ENCODE measurements at places on chromosomes 3 and 15.

DNA sequence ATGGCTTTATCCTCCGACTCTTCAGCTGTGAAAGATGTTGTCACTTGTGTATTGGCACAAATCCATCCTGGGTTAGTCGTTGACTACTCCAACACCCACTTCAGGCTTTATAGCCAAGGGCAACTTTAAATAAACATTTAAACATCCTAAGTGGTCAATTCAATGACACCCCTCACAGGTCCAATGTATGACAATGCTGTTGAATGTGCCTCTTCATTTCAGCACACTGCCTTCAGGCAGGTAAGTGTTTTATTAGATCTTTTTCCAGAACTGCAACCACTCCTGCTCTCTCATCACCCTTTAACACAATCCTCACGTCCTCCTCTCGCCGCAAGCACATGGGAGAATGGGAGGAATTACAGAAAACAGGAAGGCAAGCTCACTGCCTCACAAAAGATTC is 30.3 kb downstream of the IL12A start:
- DNase-seq: no peak

DNA sequence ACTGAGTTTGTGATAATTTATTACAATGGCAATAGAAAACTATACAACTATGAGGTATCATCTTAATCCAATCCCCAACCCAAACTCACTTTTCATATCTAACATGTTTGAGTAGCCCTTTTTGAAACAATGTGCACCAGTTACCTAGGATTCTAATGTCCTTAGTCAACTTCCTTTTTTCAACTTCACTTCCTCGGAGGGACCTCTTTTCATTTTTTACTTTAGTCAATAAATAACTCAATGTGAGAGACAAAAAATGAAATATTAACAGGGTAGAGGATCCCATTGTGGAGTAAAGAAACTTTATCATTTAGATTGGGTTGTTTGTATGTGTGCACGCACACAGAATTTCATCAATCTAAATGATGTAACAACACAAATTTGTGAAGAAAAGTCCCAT is 193.6 kb upstream of the LRRC3B start:
- DNase-seq: no peak

DNA sequence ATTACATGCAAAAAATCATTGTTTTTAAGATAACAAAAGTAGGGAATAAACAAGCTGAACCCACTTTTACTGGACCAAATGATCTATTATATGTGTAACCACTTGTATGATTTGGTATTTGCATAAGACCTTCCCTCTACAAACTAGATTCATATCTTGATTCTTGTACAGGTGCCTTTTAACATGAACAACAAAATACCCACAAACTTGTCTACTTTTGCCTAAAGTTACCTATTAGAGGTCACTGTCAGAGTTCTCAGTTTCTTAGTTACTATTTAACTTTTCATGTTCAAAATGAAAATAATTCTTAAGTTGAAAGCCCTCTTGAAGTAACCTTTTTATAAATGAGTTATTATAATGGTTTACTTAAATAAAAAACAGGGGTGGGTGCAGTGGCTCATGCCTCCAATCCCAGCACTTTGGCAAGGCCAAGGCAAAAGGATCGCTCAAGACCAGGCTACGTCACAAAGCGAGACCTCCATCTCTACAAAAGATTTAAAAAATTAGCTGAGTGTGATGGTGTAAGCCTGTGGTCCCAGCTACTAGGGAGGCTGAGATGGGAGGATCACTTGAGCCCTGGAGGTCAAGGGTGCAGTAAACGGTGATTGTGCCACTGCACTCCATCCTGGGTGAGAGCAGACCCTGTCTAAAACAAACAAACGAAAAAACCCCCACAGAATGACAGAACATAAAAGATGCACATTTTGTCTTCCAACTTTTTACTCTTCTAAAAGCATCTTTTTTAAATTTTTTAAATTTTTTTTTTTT is 16.0 kb downstream of the ACTR8 start:
- DNase-seq: no peak

GRCh38 chr3:30578986-30579579 is 27.3 kb upstream of the TGFBR2 start:
- no peak for DNase-seq

DNA sequence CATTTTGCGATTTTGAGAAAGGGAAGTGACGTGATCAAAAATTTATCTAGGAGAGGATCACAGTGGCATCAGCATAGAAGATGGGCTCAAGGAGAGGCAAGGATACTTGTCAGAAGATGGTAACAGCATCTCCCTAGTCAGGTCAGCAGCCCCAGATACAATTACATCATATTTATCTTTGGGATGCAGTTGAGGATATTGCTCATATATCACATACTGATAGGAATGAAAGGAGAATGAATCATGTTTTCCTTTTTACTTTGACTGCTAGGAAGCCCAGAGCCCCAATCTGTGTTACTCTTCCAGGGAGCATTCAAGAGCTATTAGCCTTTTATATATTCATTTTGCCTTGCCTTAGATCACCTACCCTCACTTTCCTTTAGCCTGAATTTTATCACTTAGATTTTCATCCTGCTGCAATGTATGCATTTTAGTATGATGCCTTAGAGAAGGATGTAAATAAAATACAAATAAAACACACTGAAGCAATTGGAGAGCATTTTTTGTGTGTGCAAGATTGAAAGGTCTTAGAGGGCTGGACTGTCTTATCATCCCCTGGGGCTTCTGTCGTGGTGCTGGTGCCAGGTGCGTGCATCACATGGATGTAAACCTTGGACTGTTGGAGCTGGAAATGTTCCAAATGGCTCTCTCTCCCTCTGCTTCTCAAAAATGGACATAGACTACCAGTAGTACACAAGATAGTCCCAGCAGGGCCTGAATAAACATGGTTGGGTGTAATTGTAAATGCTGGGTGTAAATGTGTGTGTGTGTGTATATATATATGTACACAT is 40.3 kb downstream of the CORO2B start:
- no peak for DNase-seq

- no peak for DNase-seq
These were observed 679 bp downstream of the IQGAP1 start for GRCh38 chr15:90388462-90389380.

- DNase-seq: no peak
These were observed 676.0 kb downstream of the EPHA3 start for GRCh38 chr3:89783341-89783927.

GRCh38 chr15:92417716-92418115 is 24.0 kb downstream of the ST8SIA2 start:
- no peak for DNase-seq

DNA sequence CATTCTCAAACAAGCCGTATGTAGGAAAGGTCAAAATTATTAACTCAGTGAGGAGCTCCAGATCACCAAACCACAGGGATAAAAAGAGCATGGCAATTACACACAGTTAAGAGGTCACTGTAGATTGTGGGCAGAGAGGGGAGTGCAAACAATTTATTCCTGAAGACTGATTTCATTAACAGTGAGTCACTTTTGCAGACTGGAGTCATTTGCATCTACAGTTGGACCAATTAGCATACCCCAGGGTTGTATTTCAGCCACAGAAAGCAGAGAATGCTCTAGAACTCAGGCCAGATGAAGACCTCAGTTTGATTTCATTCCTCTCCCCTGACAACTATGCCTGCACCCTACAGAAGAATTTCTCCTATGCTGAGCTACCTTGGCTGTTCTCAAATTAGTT is 40.1 kb downstream of the SETMAR start:
- no peak for DNase-seq

DNA sequence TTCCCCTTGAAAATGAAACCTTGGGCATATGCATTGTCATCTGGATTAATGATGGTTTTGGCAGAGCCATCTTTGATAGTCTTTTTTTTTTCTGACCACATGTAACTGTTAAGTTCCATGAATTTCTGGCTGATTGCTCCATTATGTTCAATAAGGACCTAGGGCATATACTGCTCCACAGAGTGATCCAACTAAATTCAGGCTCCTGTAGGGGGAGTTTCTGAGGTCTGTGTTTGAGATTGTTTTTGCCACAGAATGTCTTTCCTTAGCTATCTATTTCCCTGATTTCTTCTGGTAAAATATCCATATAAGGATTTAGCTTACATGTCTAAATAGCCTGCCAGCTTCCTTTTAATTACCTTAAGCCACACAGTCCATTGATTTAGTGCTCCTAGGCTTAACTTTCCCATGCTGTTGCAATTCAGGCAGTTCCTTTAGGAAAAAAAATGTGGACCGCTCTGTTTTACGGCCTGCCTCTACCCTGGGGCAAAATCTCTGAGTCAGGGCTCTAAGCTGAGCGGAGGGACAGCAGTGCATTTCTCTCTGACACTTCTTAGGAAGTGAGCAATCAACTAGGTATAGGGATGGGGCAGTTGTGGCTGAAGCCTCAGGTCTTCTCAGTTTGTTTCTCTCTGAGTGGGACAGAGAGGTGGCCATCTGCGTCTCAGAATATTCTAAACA is 796.2 kb downstream of the NR2F2 start:
- no peak for DNase-seq

GRCh38 chr3:5275529-5275928 is 88.0 kb downstream of the EDEM1 start:
- DNase-seq: no peak

DNA sequence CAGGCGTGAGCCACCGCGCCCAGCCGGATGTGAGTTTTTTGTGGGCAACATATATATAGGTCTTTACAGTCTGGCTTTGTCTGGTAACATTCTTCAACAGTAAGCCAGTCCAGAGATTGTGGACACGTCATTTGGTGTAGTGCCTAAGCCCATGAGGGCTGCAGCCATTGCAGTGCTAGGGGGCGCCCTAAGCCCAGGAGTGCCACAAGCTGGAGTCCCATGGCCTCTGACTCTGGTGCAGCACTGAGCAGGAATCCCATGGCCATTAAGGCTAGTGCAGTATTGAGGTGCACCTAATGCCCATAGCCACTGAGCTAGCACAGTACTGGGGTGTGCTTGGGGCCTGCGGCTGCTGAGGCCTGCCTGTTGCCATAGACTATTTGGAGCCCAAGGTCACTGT is 136.4 kb upstream of the NDN start:
- no peak for DNase-seq

GRCh38 chr3:137767538-137768360 is 3.6 kb downstream of the SOX14 start:
- DNase-seq: no peak

- no peak for DNase-seq
These were observed 139.7 kb downstream of the CADPS start for GRCh38 chr3:62735510-62735909.

DNA sequence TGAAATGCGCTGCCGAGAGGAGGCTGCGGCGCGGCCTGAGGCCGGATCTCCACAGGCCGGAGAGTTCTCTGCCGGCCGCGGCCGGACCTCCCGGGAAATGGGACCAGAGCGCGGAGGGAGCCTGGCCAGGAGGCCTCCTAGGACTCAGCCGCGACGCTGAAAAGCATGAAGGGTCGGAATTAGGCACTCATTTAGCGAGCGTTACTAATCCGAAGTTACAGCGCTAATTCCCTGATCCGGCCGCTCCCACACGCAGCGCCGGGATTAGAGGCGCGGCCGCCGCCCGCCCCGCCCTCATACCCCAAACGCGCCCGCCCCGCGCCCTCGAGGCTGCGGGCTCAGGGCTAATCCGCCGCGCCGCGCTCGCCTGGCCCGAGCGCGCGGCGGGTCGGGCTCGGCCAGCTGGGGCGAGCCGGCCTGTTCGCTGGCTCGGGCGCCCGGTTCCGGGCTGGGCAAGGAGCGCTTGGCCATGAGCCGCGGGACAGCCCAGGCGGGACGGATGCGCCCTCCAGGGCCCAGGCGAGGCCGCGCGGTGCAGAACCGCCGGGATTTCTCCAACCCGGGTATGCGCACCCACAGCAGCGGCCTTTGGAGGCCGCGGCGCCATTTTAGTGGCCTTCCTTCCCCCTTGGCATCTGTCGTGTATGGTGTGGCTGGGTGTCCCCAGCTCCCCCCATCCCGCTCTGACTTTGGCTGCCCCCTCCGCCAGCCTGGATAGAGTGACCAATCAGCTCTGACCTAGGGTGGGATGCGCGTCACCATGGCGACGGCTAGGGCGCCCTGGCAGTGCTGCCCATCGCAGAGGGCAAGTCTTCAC is 36.8 kb upstream of the POLG start:
- DNase-seq: no peak

GRCh38 chr15:39430389-39430788 is 150.5 kb upstream of the THBS1 start:
- no peak for DNase-seq

DNA sequence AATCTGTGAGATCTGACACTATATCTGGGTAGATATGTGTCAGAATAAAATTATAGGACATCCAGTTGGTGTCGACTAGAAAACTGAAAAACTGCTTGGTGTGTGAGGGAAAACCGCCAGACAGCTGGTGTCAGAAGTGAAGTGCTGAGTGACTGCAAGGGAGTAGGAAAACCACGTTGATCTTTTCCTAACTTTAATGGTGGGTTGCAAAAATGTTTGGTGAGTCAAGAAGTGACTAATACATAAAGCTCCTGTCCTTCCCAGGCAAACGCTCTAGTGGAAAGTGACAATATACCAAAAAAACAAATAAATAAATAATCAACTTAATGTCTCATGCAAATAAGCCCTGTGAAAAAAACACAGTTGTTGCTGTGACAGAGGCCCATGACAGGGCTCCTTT is 7.3 kb upstream of the CD96 start:
- DNase-seq: no peak

DNA sequence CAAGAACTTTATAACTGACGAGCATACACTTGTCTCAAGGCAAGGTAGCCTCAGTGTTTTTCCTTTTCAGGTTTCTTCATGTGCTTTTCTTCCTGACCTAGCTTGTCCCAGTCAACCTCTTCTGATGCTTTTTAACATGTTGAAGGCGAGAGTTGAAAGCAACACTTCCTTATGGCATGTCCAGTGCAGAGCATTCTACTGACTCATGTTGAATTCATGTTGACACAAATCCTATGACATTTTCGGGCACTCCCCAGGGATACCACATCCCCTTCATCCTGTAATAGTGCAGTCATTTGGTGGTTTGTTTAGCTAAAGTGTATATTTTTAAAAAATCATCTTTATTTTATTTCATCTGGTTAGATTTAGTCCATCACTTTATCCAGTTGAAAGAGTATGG is 75.9 kb upstream of the CBLB start:
- DNase-seq: no peak

GRCh38 chr15:63466378-63467192 is 37.8 kb upstream of the USP3 start:
- peak; percentile 33 for DNase-seq

DNA sequence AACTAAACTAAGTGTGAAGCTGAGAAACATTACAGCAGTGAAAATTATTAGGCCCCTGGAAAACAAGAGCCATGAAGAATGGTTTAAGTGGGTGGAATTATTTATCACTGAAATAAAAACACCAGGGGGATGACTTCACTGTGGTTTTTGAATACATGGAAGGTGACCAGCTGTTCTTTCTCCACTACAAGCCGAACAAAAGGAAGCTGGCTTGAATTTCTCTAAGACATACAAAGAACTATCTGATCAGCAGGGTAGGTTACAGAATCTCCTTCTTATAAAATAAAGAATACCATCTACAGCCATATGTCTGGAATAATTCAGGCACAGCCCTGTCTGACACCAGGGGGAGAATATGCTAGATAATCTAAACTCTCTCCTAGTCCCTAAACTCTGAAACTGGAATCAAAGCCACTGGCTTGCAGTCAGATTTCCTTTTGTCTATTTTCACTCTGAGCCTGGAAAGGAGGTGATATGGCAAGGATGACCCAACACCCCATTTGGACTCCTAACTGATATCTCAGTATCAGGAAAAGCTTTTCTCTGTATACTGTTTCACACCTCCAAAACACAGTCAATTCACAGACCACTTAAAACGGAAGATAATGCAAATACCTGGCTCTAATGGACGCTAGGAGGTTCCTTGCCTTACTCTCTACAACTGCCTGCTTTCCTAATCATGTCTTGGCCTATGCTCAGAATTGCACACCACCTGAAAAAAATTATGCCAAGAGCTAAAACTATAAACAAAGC is 31.2 kb downstream of the SPATA12 start:
- no peak for DNase-seq
